Stimulated activated CD8-positive, alpha-beta memory T cell treated with anti-CD3 and anti-CD28 coated beads, Interleukin-15, amount 100 ng/mL, for 1 hour (primary cell): ENCODE measurements at places on chromosomes 16 and 17.

GRCh38 chr17:17355426-17355825, 52.3 kb downstream of the NT5M start:
- DNase-seq: no peak

GRCh38 chr17:1872976-1873375, 43.2 kb downstream of the RPA1 start:
- DNase-seq: no peak

DNA sequence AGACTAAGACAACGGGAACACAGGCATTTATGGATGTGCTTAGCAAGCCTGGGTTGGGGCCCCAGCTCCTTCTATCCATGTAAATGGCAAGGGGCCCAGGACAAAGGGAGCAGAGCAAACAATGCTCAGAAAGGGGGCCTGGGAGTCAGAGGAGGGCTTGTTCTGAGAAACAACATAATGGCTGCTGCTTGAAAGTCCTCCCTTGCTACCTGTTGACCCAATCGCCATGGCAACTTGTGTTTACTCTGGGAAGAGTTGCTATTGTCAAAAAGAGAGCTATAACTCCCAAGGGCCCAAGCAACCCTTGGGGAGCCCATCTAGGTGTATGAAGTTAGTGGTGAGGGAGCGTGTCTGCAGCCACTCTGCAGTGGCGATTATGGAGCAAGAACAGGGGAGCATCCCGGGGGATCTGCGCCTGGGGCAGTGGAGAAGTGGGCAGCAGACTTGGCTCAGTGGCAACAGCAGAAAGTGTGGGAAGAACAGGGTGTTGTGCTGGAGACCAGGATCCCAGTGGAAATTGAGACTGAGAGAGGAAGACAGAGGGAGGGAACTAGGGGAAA, 118.7 kb upstream of the NLRP1 start:
- DNase-seq: no peak

DNA sequence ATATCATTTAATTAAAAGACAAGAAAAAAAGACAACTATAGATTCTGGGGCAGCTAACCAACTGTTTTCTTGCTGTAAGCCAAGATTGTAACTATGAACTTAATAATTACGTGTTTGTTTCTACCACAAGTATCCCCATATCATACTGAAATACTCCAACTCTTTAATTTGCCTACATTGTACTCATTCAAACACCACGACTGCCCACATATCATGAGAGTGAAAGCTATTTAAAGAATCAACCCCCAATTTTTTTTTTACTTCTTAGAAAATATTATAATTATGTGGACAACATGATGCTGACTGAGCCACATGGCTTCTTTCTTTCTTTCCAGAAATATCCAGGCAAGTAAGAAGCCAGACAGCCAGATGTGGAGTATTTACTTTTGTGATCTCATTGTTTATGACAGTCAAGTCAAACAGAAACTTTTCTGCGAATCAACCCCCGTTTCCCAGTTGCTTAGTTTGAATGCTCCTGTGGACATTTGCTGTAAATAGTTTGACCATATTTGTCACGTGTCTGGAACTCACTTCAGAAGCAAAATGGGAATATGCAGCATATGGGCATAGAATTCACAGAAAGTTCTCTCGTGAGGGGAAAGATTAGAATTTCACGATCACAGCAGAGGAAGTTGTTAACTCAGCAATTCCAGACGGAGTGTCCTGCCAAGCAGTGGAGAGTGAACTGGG, 126.8 kb upstream of the PSMD7 start:
- no peak for DNase-seq

GRCh38 chr17:15926039-15926740, 18.7 kb upstream of the ADORA2B start:
- no peak for DNase-seq

DNA sequence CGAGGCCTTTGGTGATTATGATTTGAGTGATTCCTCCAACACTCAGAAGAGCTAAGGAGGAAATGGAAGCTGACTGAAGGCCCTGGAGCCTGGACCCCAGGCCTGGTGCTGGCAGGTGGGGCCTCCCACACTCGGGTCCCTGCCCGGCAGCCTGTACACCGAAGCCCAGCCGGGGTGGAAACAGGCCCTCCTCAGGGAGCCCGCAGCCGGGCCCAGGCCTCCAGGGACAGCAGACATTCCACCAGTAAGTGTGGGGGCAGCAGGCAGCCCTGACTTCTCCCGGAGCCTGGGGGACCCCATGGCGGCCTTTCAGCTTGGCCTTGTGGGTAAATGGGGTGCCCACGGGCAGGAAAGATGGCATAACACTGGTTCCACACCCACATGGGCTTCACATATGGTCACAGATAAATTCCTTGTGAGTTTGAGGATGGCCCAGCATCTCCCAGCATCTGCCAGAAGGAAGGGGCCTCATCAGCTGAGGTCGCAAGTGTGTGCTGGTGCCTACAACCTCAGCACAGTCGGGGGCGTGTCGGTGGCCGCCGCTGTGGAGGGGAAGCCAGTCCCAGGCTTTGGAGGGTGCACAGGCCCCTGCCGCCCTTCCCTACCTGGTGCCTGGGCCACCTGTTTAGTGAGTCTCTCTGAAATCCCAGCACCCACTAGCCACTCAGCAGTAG, 29.2 kb upstream of the SLC38A10 start:
- DNase-seq: no peak

- DNase-seq: no peak
Measured at GRCh38 chr16:63714876-63715275, 1407.0 kb downstream of the CDH11 start.

DNA sequence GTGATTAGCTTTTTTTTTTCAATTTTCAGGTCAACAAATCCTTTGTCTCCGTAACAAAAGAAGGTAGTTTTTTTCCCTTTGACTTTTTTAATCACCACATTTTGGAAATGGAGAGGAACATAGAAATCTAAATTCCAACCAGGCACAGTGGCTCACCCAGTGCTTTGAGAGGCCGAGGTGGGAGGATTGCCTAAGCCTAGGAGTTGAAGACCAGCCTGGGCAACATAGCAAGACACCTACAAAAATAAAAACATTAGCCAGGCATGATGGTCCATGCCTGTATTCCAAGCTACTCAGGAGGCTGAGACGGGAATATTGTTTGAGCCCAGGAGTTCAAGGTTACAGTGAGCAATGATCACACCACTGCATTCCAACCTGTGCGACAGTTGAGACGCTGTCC, 5.7 kb downstream of the PSMD7 start:
- DNase-seq: no peak

GRCh38 chr17:34981538-34982241, 1.4 kb downstream of the LIG3 start:
- DNase-seq: no peak

- DNase-seq: no peak
Measured at GRCh38 chr17:34464812-34465211, 101.8 kb upstream of the CCL1 start.

- DNase-seq: no peak
Measured at GRCh38 chr17:61015966-61016365, 338.3 kb downstream of the BCAS3 start.

GRCh38 chr16:12749076-12749475, 54.6 kb downstream of the CPPED1 start:
- no peak for DNase-seq

DNA sequence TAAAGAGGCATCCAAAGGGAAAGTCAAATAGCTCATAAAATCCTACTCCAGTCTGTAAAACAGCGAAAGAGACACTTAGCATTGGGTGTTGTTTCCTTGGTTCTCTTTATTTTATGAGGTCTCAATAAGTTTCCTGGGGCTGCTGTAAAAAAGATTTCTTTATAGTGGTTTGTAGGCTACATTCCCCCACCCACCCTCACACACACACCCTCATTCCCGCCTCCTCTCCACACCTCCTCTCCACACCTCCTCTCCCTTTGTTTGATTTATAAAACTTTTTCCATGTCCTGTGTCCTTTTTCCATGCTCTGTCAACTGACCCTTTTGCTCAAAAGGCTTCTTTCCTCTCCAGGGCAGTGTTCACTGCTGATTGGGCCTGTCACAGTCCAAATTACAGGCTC, 178.9 kb upstream of the SOX9 start:
- DNase-seq: no peak

GRCh38 chr17:18017958-18018357, 21.0 kb downstream of the ATPAF2 start:
- no peak for DNase-seq

DNA sequence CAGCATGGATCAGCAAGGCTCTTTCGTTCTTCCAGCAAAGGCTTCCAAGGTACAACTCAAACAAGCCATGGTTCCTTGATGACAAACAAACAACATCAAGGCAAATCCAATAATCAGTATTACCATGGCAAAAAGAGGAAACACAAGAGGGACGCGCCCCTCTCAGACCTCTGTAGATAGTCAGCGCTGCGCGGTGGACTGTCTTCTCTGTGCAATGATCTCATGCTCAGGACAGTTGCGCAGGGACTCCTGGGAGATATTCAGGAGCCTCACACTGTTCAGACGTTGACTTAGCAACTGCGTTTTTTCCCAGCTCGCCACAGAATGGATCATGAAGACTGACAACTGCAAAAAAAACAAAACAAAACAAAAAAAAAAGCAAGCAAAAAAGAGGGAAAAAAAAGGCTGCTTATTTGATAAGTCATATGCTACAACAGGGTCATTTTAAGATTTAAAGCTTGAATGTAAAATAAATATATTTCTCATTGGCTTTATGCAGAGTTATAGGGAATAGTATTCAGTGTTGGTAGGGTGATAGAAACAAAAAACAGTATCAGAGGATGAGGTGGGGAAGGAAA, 37.1 kb upstream of the ADCY7 start:
- DNase-seq: no peak

DNA sequence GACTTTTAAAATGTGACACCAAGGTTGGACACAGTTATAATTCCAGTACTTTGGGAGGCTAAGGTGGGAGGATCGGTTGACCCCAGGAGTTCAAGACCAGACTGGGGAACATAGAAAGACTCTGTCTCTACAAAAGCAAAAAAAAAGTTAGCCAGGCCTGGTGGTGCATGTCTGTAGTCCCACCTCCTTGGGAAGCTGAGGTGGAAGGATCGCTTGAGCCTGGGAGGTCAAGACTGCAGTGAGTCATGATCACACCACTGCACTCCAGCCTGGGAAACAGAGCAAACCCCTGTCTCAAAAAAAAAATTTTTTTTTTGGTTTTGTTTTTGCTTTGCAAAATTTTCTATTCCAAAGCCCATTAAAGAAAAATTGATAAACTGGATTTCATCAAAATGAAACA, 281.4 kb downstream of the BCAS3 start:
- DNase-seq: no peak

DNA sequence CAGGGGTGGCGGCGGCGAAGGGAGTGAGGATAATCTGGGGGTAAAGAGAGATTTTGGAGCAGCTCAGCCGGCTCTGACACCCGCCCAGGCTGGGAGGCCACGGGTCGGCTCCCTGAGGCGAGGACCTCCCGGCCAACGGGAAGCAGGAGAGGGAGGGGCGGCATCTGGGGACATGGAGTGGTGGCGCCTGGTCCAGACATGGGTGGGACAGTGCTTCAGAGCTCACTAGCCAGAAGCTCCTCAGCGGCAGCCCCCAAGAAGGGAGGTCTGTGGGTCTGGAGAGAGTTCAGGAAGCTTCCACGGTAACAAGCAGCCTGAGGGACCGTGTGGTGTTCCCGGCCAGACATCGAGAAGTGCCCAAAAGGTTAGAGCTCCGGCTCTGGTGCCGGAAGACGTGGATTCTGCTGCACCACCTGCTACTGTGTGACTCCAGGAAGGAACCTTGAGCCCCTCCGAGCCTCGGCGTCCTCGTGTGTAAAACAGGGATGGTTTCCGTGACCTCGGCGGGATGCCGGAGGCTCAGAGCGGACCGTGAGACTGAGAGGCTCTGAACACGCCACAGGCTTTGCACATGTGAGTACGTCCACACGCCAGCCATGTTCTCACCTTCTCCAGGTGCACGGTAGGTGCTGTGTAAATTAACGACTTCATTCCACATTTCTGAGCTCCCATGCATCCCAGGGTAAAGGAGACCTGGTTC, 56.9 kb downstream of the TIMM22 start:
- no peak for DNase-seq

- no peak for DNase-seq
Measured at GRCh38 chr16:21654881-21655280, 2.5 kb upstream of the IGSF6 start.

GRCh38 chr16:81170824-81171223, 67.7 kb upstream of the BCO1 start:
- DNase-seq: no peak

- no peak for DNase-seq
Measured at GRCh38 chr17:32551186-32551955, 64.6 kb downstream of the CDK5R1 start.

DNA sequence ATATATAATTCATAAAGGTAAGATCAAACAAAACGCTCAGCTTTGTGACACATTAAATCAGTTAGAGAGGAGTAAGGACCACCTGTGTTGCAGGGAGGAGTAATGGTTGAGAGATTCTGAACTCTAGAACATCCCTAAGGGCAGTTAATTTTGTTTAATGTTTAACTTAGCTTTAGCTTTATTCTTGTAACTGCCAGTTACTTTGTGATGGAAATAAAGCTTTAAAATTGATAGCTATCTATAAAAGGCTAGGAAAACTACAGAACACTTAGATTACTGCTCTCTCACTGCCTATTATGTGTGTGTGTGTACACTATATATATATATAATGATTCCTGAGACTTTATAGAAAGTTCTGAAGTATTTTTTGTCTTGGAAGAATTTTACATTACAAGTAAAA, 37.8 kb downstream of the PTRH2 start:
- DNase-seq: no peak
